ENCODE measurements at places on chromosomes 5 and 9.
A peak's percentile ranks its signal among the peaks of the same experiment; 100 is the strongest.

- no peak for DNase-seq
These were observed 155.4 kb downstream of the PRDM6 start for GRCh38 chr5:123244458-123244857.

- no peak for DNase-seq
These were observed 87.7 kb downstream of the ACER2 start for GRCh38 chr9:19496321-19497050.

GRCh38 chr5:72179816-72180440 lies 72.7 kb downstream of the MAP1B start:
- DNase-seq = no peak

- no peak for DNase-seq
These were observed 247.2 kb downstream of the NTRK2 start for GRCh38 chr9:84916769-84917168.

DNA sequence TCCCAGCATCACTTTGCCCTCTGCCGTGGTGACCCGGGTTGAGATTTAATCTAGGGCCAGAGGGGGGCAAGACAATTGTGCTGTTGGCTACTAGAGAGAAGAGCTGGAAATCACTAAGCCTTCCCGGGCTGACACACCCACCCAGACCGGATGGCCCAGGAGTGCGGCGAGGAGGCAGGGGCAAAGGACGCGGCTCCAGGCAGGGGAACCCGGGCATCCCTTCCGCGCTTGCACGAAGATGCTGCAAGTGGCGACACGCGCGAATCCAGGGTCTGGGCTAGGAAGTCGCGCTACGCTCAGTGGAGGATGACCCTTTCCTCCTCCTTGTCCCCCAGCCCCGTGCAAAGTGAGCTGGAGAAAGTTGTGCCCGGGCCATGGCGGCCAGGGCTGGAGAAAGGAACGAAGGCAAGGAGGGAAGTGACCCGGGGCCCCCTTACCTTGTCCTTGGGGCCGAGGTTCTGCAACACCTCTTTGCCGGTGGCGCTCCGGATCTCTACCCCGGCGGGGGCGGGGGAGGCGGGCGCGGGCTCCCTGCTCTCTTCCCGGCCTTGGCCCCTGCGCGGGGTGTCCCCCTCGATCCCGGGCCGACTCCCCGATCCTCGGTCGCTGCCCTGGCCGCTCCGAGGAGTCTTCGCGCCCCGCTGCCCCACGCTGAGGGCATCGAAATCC lies 693 bp downstream of the DPYSL3 start:
- no peak for DNase-seq

GRCh38 chr9:7148243-7148765 lies 390.5 kb downstream of the KDM4C start:
- DNase-seq = no peak

- no peak for DNase-seq
These were observed 122.6 kb downstream of the BOD1 start for GRCh38 chr5:173493846-173494245.

GRCh38 chr9:87662808-87663528 lies 63.0 kb upstream of the CTSL start:
- peak; percentile 68 for DNase-seq

DNA sequence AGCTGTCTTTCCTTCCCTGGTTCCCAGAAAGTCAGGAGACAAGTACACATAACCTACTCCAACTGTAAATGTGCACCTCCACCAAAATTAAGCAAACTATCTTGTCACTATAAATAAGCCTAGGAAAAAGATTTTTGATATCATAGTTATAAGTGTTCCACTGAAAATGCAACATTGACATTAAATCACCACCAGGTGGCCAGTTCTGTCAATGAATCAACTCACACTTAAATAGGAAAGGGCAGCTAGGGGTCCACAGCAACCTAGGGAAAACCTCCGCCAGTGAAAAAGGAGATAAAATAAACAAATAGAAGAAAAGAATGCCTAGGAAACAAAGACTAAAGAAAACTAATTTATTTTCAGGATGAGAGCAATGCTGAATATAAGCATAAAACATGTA lies 243.0 kb upstream of the PTPRD start:
- no peak for DNase-seq

GRCh38 chr5:145324767-145325479 lies 510.2 kb downstream of the PRELID2 start:
- DNase-seq = no peak

DNA sequence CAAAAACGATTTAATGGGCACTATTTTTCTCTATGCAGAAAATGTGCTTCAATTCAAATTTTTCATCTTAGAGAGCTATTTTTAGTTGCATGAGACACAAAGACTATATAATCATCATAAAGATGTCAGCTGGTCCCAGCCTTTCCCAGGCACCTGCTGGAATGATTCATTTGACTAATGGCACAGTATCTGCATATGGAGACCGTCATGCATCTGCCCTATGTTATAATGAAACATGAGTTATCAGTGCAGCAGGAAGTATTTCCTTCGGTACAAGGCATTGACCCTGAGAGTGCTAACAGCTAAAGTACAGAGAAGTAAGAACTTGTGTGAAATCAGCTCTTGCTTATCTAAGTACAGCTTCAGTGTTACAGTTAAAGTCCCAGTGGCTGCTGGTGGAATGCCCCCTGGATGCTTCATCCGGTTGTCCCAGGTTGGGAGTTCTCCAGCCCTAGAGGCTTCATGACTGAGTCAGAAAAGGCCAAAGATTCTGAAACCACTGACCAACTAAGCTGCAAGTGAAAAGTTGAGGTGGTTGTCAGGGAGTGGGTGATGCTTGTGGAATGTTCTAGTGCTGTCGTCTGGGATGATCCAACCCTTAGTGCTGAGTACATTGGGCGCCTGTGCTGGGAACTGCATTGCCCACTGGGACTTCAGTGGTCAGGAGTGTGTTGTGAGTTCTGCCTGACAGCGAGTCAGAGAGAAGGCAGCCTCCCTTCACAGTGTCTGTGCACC lies 57.2 kb downstream of the MTRR start:
- DNase-seq = no peak

DNA sequence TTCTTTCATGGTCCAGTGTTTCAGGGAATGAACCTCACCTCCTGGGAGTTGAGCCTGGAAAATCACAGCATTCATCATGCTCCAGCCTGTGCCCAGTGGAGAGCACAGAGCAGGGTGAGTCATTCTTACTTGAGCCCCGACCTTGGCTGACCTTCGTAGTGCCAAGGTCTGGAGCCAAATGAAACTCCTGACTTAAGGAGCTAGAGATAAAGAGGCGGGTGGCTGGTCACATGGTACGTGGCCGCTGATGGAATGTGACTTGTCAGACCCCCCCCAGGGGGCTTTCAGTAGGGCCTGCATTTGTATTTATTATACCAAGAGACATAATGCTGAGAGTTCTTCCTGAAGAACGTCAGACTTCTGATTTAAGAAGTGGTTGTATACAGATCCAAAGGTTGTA lies 15.0 kb upstream of the PIP5K1B start:
- DNase-seq = no peak

- no peak for DNase-seq
These were observed 2.8 kb downstream of the JAKMIP2 start for GRCh38 chr5:147779694-147780093.

Measured in stimulated activated CD4-positive, alpha-beta T cell treated with anti-CD3 and anti-CD28 coated beads, Interleukin-4, amount 100 ng/mL, for 4 hours (primary cell).